ACHN (cell line): ENCODE measurements at places on chromosomes 11 and 22.
A peak's percentile ranks its signal among the peaks of the same experiment; 100 is the strongest.

GRCh38 chr11:12587333-12587991, 86.8 kb upstream of the TEAD1 start:
- DNase-seq, result no peak

DNA sequence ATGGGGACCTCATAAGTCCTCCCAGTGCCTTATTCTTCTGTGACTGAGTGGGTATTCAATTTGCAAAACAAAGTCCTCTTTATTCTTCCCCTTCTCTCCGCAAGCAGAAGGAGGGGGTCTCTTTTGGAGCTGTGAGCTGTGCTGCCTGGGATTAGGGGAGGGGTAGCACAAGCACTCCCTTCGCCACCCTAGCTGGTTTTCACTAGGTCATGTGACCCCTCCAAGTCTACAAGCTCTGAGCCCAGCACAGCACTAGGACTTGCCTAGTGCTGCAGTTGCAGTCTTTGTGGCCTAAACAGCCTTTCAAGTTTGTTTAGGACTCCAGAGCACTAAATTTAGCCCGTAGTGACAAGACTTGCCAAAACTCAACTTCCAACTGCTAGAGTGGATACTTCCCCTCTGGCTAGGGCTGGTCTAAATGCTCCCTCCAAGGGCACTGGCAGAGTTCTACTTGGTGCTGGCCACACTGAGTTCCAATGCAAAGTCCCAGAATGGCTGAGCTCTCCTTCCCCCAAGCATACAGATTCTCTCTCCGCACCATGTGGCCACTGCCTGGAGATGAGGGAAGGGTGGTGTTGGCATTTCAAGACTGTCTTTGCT, 25.4 kb downstream of the TAF1D start:
- DNase-seq, result no peak

DNA sequence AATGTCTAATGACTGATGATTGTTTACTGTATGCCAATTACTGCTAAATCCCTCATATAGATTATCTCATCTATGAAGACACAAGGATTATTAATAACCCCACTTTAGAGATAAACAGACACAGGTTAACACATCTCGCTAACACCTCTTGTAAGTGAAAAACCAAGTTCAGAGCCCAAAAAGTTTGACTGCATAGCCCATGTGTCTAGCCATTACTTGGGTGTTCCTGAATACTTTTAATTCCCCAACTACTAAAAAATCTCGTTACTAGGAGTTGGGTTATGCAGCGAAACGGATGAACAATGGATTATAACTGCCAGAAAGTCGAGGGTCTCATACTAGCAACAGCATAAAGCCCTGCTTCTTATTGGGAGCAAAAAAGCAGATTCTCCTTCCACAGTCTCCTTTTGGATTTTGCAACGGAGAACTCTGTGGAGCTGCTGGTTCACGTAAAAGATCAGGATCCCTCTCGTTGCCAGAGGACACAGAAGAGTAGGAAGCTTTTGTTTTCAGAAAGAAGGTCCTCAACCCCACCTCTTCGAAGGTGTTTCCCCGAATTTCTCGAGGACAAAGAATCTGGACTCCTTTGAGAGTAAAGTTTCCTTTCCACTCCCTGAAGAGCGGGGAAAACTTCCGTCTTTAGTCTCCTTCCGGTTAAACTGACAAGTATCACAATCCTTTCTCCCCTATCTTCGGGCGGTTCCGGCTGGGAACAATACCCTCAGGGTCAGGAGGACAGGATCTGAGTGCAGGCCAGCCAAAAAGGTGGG, 979 bp downstream of the ZBED5 start:
- DNase-seq, result peak; percentile 36

DNA sequence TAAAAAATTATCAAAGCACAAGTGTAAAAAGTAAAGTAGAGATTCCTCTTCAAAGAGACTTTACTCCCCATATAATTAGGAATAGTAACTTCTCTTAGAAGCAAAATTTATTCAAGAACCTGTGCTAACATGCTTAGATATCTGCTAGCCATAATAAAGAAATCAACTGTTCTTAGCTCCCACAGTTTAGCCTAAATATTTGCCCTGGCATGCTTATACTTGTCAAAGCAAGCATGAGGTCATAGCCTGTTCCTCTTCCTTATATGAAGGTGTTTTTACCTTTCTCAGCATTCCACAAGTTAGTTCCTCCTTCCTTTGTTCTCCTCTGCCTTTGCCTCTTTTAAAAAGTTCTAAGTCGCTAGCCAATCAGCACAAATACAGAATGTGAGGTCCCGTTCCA, 30.3 kb downstream of the RIC3 start:
- DNase-seq, result no peak

GRCh38 chr22:33018232-33018864, 39.8 kb downstream of the SYN3 start:
- peak; percentile 39 for DNase-seq

DNA sequence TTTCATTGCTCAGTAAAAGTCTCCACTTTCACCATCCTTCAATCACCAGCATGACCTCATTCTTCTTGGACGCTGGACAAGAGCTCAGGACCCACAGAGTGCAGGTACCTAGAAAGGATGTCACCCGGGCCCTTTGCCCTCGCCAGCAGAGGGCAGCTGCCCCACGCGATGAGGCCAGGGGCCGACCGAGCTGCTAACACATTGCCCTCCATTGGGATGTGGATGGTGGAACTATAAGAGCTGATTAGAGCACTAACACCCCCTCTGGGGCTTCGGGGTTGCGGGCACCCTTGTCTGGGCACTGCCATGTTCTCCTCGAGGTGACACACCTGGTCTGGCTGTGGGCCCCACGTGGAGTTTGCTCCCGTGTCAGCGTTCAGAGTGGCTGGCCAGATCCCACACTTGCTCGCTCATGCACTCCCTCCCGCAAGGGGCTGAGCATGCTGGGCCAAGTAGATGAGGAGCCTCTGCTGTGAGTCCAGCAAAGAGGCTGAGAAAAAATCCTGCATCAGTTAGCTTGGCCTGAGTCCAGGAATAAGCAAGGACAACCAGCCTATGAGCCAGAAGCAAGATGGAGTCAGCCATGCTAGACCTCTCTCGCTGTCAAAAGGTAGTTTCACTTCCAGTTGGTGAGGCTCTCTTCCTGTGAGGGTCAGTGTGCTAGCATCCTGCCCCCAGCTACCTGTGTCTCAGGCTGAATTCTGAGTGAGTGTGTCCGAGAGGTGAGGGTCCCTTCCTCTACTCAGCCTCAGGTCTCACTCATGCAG, 9.8 kb downstream of the KRTAP5-6 start:
- DNase-seq, result peak; percentile 29

DNA sequence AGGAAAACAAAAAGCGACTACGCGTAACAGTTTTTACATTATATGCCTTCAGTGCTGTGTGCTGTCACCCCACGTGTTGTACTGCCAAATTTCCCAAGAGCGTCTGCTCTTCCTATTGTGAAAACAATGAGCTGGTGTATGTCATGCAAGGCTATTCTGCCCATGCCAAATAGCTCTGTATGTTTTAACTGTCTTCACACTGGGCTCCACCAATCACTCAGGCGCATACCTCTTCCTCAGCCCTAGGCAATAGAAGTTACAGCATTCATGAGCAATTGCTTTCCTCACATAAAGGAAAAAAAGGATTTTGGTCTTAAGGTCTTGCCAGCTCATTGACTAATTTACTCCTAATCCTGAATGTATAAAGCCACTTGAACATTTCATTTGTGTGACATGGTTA, 606.8 kb downstream of the NTM start:
- DNase-seq, result peak; percentile 1

GRCh38 chr11:37973941-37974340, 1375.9 kb upstream of the RAG2 start:
- DNase-seq, result no peak
